ENCODE measurements at places on chromosomes 6 and 20. TPM values are rescaled to one million over a fixed set of nuclear protein-coding genes. Genes with fewer than 3 reads are reported as not detected.

GRM4 gene
- 0.29 TPM for total RNA-seq

- H3K27ac ChIP-seq, result no peak overlapping the region
- no peak overlapping the region for H3K4me3 ChIP-seq
- no peaks in the 10 kb centered on the region for H3K36me3 ChIP-seq
Measured at GRCh38 chr6:67112120-67112519, 1405.1 kb upstream of the EYS start.

DNA sequence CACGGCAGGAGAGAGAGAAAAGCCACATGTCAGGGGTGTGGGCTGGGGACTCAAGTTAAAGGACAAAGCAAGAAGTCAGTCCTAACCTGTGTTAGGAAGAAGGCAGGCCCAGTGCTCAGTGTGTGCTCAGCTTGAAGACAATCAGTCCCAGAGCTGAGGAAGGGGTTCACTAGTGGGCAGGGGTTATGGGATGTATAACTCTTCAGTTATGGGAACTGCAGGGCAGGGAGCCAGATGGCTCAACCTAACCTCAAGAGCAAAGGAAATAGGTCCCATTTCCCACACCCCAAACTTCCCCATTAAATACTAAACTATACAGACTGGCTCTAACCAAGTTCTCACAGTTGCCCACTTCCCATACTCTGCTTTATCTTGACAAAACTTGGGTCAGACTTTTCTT lies 7.4 kb upstream of the SSTR4 start:
- no peak for DNase-seq
- H3K4me1 ChIP-seq, result peaks cover 3% of the 10 kb centered on the region
- no peak overlapping the region for H3K27ac ChIP-seq
- H3K36me3 ChIP-seq, result no peaks in the 10 kb centered on the region
- H3K4me3 ChIP-seq, result no peak overlapping the region

COL19A1 gene
- total RNA-seq, result not detected

GRCh38 chr20:34385464-34385863 lies 22.4 kb downstream of the ITCH start:
- H3K27me3 ChIP-seq, result no peaks in the 10 kb centered on the region
- peaks cover 27% of the 10 kb centered on the region for H3K4me1 ChIP-seq
- no peak overlapping the region for H3K27ac ChIP-seq
- no peaks in the 10 kb centered on the region for H3K36me3 ChIP-seq
- H3K4me3 ChIP-seq, result no peak overlapping the region

DNA sequence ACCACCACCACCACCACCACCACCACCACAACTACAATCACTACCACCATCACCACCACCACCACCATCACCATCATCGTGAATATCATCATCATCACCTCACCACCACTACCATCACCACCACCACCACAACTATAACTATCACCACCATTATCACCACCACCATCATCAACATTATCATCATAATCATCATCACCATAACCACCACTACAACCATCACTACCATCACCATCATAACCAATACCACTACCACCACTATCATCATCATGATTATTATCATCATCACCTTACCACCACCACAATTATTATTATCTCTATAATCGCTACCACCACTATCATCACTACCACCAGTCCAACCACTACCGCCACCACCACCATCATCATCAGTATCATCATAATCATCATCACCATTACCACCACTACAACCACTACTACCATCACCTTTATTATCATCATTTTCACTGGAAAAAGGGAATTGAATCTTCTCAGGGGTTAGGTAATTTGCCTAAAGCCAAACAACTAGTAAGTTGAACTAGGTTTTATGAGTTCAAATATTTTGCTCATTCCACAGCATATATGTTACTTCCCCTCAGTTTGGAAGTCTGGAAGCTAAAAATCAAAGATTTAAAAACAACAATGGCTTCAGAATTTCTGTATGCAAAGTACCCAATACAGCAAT lies 8.3 kb downstream of the RIPOR2 start:
- no peak overlapping the region for H3K27ac ChIP-seq
- H3K4me3 ChIP-seq, result no peak overlapping the region
- no peaks in the 10 kb centered on the region for H3K36me3 ChIP-seq
- DNase-seq, result no peak
- peaks cover 20% of the 10 kb centered on the region for H3K4me1 ChIP-seq
- no peaks in the 10 kb centered on the region for H3K27me3 ChIP-seq

DNA sequence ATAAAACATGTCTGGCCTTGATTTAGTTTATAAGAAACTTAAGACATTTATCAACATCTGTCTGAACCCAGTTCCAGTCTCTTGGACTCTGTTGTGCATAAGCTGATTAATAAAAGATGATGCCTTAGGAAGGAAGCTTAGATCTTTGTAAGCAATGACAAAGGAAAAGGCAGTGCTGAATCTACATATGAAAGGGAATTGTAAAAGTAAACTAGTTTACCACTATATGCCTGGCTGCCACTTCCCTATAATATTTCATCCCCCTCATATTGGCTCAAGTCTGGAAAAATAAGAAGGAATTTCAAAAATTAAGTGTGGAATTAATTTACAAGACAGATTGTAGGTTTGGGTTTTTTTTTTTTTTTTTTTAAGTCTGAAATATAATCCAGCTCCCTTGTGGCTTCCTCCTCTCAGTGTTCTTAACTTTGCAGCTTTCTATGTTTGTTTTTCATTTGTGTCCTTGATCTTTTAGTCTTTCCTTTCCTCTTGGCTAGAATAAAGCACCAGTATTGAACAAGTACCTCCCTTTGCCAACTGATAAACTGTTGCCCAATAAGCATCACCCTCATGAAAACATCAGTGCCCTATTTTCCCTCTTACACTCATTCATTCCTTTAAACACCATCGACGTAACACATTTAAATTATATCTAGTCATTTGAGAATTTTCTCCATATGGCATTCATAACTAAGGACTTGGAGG lies 146.7 kb upstream of the TBX18 start:
- no peaks in the 10 kb centered on the region for H3K27me3 ChIP-seq
- no peaks in the 10 kb centered on the region for H3K36me3 ChIP-seq
- DNase-seq, result no peak
- H3K27ac ChIP-seq, result no peak overlapping the region

DNA sequence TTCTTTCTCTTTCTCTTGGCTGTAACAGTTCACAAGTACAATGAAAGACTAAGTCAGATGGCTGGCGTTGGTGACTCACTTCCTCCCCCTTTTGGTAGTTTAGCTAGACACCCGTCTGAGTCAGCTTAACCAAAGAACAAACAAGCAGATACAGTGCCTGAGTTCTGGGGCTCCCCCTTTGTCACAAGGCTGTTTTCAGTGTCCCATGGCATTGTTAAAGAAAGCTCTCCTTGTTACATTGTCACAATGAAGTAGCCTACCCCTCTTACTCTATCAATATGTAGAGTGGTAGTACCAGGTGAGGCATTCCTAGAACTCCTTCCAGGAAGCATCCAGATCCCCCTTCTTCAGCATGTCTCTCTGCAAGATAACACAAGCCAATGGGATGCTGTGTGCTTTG lies 38.6 kb downstream of the KIAA0408 start:
- no peaks in the 10 kb centered on the region for H3K36me3 ChIP-seq
- no peak overlapping the region for H3K4me3 ChIP-seq
- H3K4me1 ChIP-seq, result no peaks in the 10 kb centered on the region
- DNase-seq, result no peak
- no peak overlapping the region for H3K27ac ChIP-seq

PHACTR1 gene
- total RNA-seq, result 72.8 TPM

- no peaks in the 10 kb centered on the region for H3K4me1 ChIP-seq
- H3K27ac ChIP-seq, result no peak overlapping the region
- H3K27me3 ChIP-seq, result no peaks in the 10 kb centered on the region
Measured at GRCh38 chr20:21228511-21228910, 74.6 kb upstream of the XRN2 start.

GRCh38 chr6:37636116-37636515 lies 61.6 kb downstream of the MDGA1 start:
- H3K4me3 ChIP-seq, result no peak overlapping the region
- no peaks in the 10 kb centered on the region for H3K36me3 ChIP-seq
- no peaks in the 10 kb centered on the region for H3K4me1 ChIP-seq
- H3K27ac ChIP-seq, result no peak overlapping the region
- no peaks in the 10 kb centered on the region for H3K27me3 ChIP-seq

GRCh38 chr6:9131201-9131600 lies 695.9 kb upstream of the SLC35B3 start:
- no peaks in the 10 kb centered on the region for H3K27me3 ChIP-seq
- no peaks in the 10 kb centered on the region for H3K36me3 ChIP-seq
- H3K27ac ChIP-seq, result no peak overlapping the region
- no peaks in the 10 kb centered on the region for H3K4me1 ChIP-seq
- no peak for DNase-seq

- no peak for DNase-seq
- H3K36me3 ChIP-seq, result no peaks in the 10 kb centered on the region
- H3K27me3 ChIP-seq, result no peaks in the 10 kb centered on the region
- no peaks in the 10 kb centered on the region for H3K4me1 ChIP-seq
Measured at GRCh38 chr6:114712129-114712662, 369.4 kb upstream of the HS3ST5 start.

- H3K4me1 ChIP-seq, result no peaks in the 10 kb centered on the region
- H3K27me3 ChIP-seq, result no peaks in the 10 kb centered on the region
- no peak for DNase-seq
- H3K4me3 ChIP-seq, result no peak overlapping the region
- no peaks in the 10 kb centered on the region for H3K36me3 ChIP-seq
Measured at GRCh38 chr20:48171626-48172356, 386.5 kb upstream of the SULF2 start.

SASH1 gene
- 108 TPM for total RNA-seq

- H3K27ac ChIP-seq, result no peak overlapping the region
- no peaks in the 10 kb centered on the region for H3K4me1 ChIP-seq
- no peaks in the 10 kb centered on the region for H3K36me3 ChIP-seq
Measured at GRCh38 chr6:68726337-68726736, 91.3 kb downstream of the ADGRB3 start.

DNA sequence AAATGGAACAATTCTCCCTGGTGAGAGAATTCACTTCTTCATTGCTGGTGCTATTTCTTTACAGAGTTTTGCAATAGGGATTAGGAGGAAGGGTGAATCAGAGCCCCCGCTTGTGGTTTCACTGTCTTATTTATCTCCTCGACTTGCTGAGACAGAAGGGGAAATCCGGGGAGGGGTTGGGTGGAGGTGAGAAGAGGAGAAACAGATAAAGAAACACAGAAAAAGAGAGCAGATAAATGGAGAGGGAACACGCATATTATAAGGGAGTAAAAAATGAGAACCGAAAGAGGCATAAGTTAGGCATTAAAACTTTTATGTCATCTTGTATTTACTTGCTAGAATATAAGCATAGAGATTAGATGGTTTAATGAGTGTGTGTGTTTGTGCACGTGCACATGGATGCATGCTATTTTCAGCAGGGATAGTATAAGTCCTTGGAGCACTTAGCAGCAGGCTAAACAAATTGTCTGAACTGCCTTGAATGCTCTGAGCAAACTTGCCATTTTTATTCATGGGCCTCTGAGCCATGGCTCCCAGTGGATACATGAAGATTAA lies 105.0 kb downstream of the OLIG3 start:
- no peak overlapping the region for H3K27ac ChIP-seq
- DNase-seq, result no peak
- no peak overlapping the region for H3K4me3 ChIP-seq
- peaks cover 5% of the 10 kb centered on the region for H3K4me1 ChIP-seq
- H3K27me3 ChIP-seq, result no peaks in the 10 kb centered on the region

GRCh38 chr20:5430670-5431069 lies 113.9 kb upstream of the PROKR2 start:
- H3K4me3 ChIP-seq, result no peak overlapping the region
- no peaks in the 10 kb centered on the region for H3K4me1 ChIP-seq
- no peaks in the 10 kb centered on the region for H3K36me3 ChIP-seq
- H3K27ac ChIP-seq, result no peak overlapping the region
- no peak for DNase-seq
- no peaks in the 10 kb centered on the region for H3K27me3 ChIP-seq

WFDC5 gene
- 1.3 TPM for total RNA-seq

KCNQ5 gene
- 1.3 TPM for total RNA-seq

ANGPT4 gene
- total RNA-seq, result 0.81 TPM

F13A1 gene
- 94.5 TPM for total RNA-seq

DNA sequence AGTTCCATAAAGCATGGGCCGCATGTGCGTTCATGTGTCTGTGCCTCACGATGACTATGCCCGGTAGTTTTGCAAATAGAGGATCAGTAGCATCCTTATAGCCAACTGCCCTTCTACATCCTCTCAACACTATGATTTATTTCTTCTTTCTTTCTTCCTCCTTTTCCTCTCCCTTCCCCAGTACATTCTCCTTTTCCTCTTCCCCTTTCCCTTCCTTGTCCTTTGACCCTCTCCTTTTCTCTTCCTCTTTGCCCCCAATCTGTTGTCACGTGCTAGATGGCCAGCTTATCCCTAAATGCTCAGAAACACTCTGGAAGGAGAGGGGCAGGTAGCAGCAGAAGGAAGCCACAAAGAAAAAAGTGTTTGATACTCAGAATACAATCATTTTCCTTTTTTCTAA lies 20.2 kb upstream of the ADGRF1 start:
- H3K36me3 ChIP-seq, result no peaks in the 10 kb centered on the region
- no peaks in the 10 kb centered on the region for H3K27me3 ChIP-seq
- DNase-seq, result no peak

DNA sequence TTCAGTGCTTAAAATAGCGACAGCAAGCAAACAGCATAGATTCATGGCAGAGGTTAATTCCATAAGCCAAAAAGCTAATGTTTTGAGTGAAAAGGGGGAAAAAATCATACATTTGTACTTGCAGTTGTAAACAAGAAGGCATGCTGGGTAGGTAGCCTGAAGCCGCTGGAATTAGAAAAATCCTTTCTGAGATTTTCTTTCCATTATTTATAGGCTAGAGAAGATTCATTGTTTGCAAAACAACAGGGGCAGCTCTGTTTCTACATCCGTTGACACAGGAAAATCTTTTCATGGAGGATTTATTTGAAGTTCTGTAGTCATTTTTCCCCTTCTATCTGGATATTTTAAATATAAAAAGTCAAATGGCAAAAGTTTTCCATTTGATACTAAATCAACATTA lies 843.9 kb downstream of the QKI start:
- no peaks in the 10 kb centered on the region for H3K36me3 ChIP-seq
- H3K27ac ChIP-seq, result no peak overlapping the region
- H3K4me1 ChIP-seq, result no peaks in the 10 kb centered on the region
- no peaks in the 10 kb centered on the region for H3K27me3 ChIP-seq

DNA sequence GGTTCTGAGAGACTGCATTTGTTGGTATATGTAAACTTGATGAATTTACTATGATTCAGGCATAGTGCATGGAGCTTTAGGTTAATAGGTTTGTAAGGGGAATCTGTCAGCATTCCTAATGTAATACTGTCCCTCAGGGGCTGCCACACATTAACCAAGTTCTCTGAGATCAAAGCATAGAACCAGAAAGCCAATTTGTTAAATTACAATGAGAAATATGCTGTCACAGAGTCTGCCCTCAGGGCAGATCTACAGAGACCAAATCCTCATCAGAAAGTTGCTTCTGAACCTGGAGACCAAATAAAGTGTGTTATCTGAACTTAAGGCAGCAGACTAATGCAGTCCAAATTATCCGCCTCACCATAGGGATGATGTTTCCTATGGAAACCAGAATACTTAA lies 250.8 kb upstream of the HTR1E start:
- no peak overlapping the region for H3K27ac ChIP-seq
- no peaks in the 10 kb centered on the region for H3K4me1 ChIP-seq
- no peak overlapping the region for H3K4me3 ChIP-seq
- no peaks in the 10 kb centered on the region for H3K27me3 ChIP-seq
- no peak for DNase-seq

GRCh38 chr20:9031991-9032390 lies 36.9 kb upstream of the PLCB4 start:
- H3K36me3 ChIP-seq, result no peaks in the 10 kb centered on the region
- H3K4me3 ChIP-seq, result no peak overlapping the region
- DNase-seq, result no peak
- H3K4me1 ChIP-seq, result no peaks in the 10 kb centered on the region
- no peaks in the 10 kb centered on the region for H3K27me3 ChIP-seq

- DNase-seq, result no peak
- H3K4me1 ChIP-seq, result no peaks in the 10 kb centered on the region
- no peaks in the 10 kb centered on the region for H3K36me3 ChIP-seq
- H3K27me3 ChIP-seq, result no peaks in the 10 kb centered on the region
Measured at GRCh38 chr6:39776581-39776980, 15.6 kb upstream of the DAAM2 start.
